Glomerular endothelial cell (primary cell): ENCODE measurements at places on chromosomes 6 and 20.

GRCh38 chr6:100724696-100725095 lies 156.4 kb downstream of the ASCC3 start:
- no peak for DNase-seq

GRCh38 chr6:133724726-133725125 lies 164.2 kb upstream of the TCF21 start:
- no peak for DNase-seq

DNA sequence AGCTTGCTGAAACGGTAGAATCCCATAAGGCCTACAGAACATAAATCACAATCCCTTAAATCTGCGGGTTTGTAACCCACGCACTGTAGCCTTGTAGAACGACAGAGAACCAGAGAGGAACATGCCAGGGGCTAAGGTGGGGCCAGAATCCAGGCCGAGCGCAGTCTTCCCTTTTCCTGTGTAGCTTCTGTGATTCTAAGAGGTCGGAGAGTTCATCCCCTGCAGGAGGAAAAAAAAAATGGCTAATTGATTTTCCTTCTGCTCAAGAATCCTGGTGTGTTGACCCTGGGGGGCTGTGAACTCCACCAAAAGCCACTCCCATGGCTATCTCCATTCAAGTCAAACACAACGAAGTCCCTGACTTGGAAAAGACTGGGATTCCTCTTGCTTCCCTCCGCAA lies 96.3 kb downstream of the SPTLC3 start:
- DNase-seq, result no peak

DNA sequence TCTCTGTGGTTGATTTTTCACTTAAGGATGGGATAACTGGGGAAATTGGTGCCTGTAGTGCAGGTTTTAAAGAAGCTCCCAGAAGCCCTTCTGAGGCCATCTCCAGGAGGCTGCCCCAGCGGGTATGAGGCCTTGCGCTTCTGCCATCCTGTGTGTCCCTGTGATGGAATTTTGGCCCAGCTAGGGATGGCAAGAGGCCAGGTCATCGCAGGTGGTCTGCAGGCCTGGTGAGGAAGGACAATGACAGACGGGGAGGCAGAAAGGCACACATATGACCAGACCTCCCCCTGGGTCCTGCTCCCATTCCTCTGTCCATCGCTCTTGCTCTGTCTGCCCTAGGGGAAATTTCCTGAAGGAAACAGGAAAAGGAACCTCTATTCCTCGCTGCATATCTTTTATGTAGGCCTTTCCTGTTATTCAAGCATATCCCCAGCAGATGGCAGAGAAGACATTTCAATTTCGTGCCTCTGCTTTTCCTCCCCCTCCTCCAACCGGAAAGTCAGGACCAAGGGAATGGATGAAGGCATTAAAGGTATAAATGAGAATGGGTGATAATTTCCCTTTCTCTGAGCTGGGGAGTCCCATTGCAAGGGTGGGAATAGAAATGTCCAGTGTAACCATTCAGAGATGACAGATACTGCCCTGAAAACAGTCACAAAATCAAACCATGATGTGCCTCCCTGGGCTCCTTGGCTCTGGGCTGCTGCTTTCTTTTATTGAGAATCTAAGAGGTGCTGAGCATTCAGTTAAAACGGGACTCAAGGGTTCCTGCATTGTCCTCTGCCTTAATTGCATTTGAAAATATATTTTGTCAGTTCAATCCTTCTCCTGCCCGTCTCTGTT lies 17.6 kb upstream of the HLA-F start:
- no peak for DNase-seq

GRCh38 chr6:104613416-104614001 lies 246.2 kb downstream of the HACE1 start:
- no peak for DNase-seq

GRCh38 chr6:169566961-169567750 lies 134.7 kb downstream of the WDR27 start:
- DNase-seq, result no peak

DNA sequence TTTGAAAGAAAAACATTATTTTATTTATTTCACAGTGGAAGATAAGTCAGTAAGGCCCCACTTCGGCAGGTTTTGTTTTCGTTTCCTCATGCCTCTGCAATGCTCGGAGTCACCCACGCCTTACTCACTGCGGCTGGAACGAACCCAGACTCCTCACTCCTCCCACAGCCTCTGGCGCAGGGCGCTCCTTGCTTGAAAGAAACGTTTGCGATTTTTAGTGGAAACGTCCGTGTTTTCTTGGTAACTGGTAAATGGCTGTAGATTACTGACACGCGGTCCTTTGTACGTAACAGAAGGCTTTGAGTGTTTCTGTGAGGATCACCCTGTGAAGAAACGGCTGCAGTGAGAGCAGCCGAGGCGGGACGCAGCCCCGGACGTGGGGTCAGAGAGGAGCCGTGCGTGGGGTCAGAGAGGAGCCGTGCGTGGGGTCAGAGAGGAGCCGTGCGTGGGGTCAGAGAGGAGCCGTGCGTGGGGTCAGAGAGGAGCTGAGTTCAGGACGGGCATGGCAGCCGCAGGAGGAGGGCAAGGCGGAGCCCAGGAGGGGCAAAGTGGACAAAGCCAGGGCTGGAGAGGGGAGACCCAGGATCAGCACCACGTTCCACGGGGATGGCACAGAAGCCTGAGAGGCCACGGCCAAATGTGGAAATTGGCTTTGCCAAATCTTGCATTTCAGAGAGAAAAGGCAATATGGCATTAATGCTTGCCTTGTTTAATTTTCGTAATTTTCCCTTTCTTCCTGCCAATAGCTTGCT lies 198.6 kb upstream of the THBS2 start:
- DNase-seq, result no peak

- DNase-seq, result no peak
Observed at GRCh38 chr20:7775072-7775471, 165.2 kb downstream of the HAO1 start.

- DNase-seq, result no peak
Observed at GRCh38 chr20:36569847-36570429, 3.5 kb upstream of the TGIF2 start.

- DNase-seq, result no peak
Observed at GRCh38 chr6:99613409-99613704, 6.7 kb downstream of the PRDM13 start.

DNA sequence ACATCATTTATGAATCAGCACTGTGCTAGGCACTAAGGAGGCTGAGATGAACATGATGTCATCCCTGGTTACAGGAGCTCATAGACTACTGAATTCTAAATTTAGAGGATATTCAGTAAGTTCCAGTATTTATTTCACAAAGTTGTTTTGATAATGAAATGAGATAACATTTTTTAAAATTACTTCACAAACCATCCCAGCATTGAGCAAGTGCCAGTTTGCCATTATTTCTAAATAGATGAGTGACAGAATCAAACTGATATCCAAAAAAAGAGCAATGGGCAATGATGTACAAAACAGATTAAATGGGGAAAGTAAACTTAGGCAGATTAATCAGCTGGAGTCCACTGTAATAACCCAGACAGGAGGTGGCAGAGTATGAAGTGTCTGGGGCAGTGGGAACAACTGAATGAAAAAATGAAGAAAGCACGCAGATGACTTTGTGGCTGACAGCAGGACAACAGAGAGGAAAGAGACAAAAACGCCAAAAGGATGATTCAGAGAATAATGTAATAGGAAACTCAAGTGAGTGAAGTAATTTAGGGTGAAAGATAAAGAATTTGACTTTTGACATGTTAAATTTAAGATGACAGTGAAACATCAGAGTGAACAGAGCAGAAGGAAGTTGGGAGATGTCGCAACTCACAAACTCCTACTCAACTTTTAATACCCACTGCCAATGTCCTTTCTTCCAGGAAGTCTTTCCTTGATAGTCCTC lies 70.2 kb downstream of the RCAN2 start:
- no peak for DNase-seq

DNA sequence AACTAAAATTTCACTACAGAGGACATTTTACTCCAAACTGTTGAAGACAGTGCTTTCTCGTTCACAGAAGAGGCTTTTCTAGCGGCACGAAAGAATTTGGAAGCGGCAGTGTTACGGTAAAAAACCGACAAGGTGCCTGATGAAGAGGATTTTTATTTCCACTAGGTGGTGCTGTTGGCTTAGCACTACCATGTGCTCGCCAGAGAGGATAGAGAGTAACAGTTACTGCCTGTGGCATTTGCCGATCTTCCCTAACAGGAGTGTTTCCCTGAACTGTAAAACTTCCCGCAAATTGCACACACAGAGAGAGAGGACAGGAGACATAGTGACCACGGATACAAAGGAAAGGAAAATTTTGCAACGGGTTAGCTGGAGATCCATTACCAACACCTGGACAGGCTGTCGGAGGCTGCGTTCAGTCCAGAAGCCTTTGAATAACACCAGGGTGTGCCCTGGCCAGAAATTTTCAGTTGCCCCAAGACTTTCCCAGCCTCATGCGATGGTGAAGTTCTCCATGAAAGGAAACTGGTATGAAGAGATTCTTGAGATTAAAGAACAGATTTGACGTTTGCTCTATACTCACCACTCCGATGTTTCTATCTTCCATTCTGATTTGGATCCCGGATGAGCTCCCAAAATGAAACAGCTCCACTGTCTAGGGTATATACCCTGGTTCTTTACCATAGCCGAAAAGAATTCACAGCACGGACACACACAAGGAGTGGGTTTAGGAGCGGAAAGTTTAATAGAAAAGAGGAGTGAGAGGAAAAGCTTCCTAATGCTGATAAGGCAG lies 48.1 kb downstream of the HLA-DPB1 start:
- no peak for DNase-seq

DNA sequence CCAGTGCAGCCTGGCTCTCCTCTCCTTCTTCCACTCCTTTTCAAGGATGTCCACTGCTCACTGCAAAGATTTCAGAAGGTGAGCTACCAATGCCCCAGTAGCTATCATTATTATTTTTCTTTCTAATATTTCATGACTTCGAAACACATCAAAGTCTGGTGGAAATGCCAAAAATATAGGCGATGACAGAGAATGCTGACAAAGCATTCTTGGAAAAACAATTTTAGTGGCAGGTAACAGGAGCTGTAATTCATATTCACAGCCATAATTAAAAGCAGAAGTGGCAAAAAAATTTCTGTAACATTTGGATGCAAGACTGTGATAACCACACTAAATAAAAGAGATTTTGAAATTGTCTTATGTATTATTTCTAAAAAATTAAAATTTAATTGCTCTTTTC lies 133.6 kb downstream of the RALGAPA2 start:
- DNase-seq, result no peak

DNA sequence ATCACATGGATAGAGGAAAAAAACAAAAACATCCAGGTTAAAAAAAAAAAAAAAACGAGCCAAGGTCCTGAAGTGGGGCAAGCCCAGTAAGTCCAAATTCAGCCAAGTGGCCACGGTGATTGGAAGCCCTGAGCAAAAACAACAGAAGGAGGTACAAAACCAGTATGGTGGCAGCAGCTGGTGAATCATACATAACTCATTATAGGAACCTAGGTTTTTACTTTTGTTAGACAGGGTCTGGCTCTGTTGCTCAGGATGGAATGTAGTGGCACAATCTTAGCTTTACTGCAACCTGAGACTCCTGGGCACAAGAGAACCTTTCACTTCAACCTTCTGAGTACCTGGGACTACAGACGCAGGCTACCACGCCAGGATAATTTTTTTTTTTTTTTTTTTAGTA lies 22.7 kb upstream of the MYB start:
- DNase-seq, result no peak

GRCh38 chr20:22466447-22467171 lies 117.8 kb downstream of the FOXA2 start:
- DNase-seq, result no peak

DNA sequence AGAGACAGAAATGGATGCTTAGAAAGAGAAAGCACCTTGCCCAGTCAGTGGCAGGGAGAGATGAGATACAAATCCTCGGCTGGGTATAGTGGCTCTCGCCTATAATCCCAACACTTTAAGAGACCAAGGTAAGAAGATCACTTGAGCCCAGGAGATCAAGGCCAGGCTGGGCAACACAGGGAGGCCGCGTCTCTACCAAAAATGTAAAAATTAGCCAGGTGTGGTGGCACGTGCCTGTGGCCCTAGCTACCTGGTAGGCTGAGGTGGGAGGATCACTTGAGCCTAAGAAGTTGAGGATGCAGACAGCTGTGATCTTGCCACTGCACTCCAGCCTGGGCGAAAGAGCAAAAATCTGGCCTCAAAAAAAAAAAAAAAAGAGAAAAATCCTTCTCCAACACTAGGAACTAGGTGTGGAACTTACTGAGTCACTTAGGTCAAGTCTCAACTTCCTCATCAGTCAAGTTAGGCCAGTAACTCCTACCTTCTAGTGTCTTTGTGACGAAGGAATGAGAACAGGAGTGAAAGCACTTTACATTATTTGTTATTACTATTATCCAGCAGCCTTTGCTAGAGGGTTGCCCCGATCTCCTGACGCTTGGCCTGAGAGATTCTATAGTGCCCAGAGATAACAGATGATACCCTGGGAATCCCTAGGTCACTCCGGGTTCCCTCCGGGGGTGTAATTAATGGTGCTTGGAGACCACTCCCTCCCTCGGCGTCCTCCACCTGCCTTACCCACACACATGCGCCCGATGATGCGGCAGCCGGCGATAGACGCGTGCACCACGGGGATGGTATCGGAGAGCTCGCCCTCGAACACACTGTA lies 918 bp downstream of the EIF6 start:
- no peak for DNase-seq

DNA sequence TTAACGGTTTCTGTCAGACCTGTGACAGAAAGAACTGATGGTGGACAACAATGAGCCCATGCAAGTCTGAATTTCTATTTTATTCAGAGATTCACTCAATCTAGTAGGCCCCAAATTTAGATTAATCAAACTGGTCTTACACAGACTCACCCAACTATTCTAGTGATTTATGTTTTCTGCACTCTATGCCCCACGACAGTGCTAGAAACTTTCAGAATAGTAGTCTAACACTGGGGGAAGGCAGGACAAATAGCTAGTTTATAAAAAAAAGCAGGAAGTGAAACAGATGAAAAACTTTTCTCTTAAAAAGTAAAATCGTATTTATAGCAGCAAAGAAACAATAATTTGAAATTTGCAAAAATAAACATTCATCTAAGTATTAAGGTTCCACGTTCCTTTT lies 5.0 kb downstream of the TCP11 start:
- DNase-seq, result no peak

DNA sequence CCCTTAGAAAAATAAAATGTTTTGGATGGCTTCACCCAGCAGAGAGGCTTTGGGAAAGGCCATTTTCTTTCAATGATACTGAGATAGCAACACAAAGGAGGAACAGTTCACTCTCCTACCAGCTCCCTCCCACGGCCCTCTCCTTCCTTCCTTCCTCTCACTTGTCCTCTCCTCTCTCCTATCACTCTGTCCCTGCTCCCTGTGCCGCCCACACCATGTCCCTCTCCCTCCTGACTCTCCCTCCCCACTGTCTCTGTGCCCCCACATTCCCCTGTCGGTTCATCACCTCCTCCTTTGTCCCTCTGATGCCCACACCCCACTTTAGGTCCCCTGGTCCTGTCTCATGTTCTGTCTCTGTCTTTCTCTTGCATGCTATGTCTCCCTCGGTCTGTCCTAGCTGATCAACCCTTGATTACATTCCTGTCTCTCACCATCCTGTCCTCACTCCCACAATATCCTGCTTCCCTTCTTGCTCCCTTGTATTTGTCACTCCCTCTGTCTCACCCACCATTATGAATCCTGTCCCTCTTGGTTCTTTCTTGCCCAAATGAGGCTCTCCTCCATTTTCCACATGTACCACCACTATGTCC lies 30.1 kb downstream of the ELMO2 start:
- no peak for DNase-seq

GRCh38 chr6:105196076-105196475 lies 16.3 kb upstream of the POPDC3 start:
- no peak for DNase-seq
